ENCODE measurements at places on chromosomes 6 and 20.

- no peak for DNase-seq
Observed at GRCh38 chr6:44957156-44957555, 371.0 kb upstream of the RUNX2 start.

DNA sequence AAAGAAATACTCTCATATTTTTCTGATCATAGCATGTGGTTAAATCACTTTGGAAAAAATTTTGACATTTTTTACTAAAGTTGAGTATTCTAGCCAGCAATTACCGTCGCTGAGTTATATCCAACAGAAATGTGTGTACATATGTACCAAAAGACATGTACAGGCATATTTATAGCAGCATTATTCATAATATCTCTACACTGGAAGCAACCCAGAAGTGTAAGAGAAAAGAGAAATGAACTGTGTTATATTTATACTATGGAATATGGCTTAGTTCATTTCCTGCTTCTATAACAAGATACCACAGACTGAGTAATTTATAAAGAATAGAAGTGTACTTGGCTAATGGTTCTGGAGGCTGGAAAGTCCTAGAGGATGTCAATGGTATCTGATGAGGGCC is 474.0 kb upstream of the GJE1 start:
- no peak for DNase-seq

GRCh38 chr6:45423111-45423823 is 45.5 kb upstream of the SUPT3H start:
- no peak for DNase-seq

GRCh38 chr6:11207199-11207968 is 25.1 kb downstream of the NEDD9 start:
- peak; percentile 92 for DNase-seq

DNA sequence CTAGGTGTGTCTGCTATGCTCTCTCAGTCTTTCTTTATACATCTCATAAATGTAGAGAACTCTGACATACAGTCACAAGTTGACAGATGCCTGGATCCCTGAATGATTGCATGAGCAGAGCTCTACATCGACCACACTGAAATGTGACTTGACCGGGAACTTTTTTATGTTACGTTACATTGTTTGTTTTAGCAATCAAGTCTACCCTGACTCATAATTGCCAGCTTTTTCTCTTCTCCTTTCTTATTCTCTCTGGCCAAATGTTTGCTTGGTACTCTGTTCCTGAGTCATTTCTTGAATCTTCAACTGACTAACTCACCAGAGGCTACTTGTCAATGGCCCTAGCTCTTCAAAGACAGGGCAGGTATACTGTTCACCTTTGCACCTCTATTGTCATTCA is 213.6 kb upstream of the DTNBP1 start:
- no peak for DNase-seq

GRCh38 chr6:112308476-112308875 is 38.7 kb upstream of the RFPL4B start:
- DNase-seq, result no peak

GRCh38 chr6:150702675-150703074 is 103.0 kb downstream of the PLEKHG1 start:
- DNase-seq, result no peak

GRCh38 chr6:157962601-157963302 is 18.9 kb upstream of the SYNJ2 start:
- no peak for DNase-seq

Measured in AG04450 (cell line).